ENCODE measurements at places on chromosomes 3 and 15.

DNA sequence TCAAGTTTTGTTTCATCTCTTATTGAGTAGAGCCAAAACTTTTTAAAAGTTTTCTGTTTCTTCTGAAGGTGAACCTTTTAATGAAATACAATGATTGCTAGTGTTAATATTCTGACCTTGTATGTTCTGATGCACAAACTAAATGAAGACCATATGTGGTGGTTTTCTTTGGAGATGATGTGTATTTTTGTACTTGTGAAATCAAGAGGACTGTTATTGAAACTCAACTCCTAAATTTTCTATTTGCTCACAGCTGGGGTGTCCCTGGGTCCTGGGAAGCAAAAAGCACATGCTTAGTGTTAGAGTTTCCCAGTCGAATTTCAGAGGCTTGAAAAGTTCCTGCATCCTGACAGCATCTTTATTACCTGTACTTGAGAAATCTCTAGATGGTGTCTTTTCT lies 1185.8 kb upstream of the ALCAM start:
- no peak for DNase-seq

- no peak for DNase-seq
These were observed 61.8 kb downstream of the RBPMS2 start for GRCh38 chr15:64713592-64713991.

- no peak for DNase-seq
These were observed 545.0 kb upstream of the TBL1XR1 start for GRCh38 chr3:177742273-177742672.

- no peak for DNase-seq
These were observed 268.9 kb downstream of the GABRB3 start for GRCh38 chr15:26504009-26504408.

- no peak for DNase-seq
These were observed 447.2 kb downstream of the SHQ1 start for GRCh38 chr3:72401005-72401545.
